KBM-7 (cell line): ENCODE measurements at places on chromosomes 5 and 9.

GRCh38 chr9:96758845-96759673 lies 18.8 kb downstream of the ZNF510 start:
- no peak for DNase-seq

GRCh38 chr5:87121304-87122150 lies 146.2 kb upstream of the RASA1 start:
- peak; percentile 49 for DNase-seq

GRCh38 chr5:134592141-134592746 lies 40.4 kb downstream of the SAR1B start:
- DNase-seq = no peak

DNA sequence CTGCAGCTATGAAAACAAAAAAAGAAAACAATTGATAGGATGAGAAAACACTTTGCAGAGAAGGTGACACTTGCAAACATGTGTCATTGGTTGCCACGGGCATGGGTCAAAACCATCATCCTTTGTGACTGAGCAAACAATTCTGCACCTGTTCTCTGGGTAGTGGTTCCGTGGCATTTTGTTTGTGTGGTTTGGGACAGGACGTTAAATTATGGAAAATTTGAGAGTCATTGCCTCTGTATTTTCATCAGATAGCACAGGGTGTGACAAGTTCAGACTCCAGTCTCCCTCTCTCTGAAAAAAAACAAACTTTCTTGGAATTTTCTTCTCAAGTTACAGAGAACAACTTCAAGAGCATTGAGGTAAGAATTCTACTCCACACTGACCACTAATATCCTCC lies 113.4 kb upstream of the HMHB1 start:
- no peak for DNase-seq

- DNase-seq = no peak
Measured at GRCh38 chr9:75161116-75161857, 73.0 kb downstream of the OSTF1 start.

- DNase-seq = no peak
Measured at GRCh38 chr9:87701931-87702421, 23.9 kb upstream of the CTSL start.

- no peak for DNase-seq
Measured at GRCh38 chr5:176371621-176372539, 6.6 kb downstream of the ARL10 start.

GRCh38 chr9:97382099-97382718 lies 29.7 kb upstream of the TDRD7 start:
- DNase-seq = no peak

DNA sequence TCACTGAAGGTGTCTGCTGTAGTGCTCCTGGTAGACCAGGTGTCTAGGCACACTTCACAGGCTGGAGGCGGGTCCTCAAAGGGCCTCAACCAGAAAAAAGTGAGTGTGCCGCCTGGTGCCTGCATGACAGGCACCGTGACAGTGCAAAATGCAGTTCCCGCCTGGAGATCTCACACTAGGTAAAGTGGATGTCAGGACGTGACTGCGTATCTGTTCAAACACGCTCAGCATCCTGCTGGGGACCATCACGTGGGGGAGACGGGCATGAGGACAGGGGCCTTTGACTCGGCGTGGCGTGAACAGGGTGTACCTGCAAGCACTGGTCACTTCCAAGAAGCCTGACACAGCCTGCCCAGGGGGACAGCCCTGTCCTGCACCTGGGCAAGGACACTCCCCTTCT lies 32.3 kb upstream of the NTNG2 start:
- no peak for DNase-seq

DNA sequence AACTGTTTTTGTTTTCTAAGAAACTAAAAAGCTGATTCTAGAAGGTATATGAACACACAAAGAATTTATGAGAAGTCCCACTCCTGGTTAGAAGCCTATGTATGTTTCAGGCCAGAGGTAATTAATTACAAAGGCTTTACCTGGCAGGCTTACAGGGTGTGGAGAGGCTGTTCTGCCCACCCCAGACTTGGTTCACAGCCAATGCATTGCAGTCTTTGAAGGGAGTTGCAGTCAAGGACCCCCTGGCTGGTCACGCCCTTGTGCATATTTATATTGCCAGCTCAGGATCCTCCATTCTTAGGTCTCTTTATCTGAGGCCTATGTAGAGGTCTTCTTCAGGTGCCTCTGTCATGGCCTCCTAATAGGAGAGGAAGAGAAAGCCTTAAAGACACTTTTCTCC lies 13.6 kb upstream of the PRSS3 start:
- no peak for DNase-seq

DNA sequence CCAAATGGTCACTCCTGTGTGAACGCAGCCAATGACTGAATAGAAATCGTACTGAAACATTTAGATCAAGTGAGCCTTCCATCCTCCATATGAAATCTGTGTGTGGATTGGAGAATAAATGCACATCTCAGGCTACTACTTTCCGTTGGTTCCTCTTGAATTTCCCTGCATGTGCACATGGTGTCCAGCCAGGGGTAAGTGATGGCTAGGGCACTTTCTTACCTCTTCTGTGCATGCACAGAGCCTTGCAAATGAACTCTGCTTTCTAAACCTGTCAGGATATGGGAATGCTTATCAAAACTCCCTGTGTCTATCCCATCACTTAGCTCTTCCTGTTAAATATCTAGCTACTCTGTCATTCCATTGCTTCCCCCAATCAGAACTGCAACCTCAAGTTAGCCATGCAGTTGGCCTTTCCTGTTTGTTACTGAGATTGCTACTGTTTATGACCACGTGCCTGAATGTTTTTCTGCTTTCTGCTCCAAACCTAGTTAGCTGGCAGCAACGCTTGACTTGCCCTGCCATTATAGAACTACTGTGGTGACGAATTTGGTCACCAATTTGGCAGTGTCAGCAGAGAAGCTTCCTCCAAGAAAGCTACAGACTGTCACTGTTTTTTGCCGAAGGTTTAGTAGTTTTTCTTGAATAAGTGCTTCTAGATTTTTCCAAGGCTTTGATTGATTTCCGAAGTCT lies 661.6 kb downstream of the LRRC70 start:
- DNase-seq = no peak

GRCh38 chr5:107155707-107156106 lies 515.0 kb downstream of the EFNA5 start:
- no peak for DNase-seq

DNA sequence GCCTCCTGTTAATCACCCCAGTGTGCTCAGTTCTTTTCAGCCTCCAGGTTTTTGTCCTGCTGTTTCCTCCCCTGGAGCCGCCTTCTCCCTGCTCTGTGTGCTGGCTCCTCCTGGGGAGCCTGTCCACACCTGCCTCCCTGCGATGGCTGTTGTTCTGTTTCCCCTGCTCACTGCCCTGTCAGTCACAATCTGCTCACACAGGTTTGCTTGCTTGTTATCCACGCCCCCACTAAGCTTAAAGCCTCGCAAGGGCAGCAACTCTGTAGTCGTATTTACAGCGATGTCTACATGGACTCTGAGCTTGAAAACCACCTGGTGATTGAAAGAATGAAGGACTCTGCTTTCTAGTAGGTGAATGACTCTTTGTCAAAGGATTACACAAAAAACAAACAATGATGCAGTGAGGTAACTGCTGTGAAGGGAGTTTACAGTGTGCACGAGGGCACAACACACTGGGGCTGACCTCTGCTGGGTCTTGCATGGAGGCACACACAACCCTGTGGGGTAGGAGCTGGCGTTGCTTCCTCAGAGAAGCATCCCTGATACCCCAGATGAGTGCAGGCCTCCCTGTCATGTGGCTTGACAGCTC lies 39.6 kb upstream of the TEX48 start:
- DNase-seq = no peak

- DNase-seq = no peak
Measured at GRCh38 chr9:89173072-89173471, 5.5 kb downstream of the SHC3 start.

GRCh38 chr5:59187857-59188256 lies 605.0 kb downstream of the RAB3C start:
- no peak for DNase-seq

GRCh38 chr9:113465599-113466140 lies 2.1 kb downstream of the RGS3 start:
- no peak for DNase-seq

DNA sequence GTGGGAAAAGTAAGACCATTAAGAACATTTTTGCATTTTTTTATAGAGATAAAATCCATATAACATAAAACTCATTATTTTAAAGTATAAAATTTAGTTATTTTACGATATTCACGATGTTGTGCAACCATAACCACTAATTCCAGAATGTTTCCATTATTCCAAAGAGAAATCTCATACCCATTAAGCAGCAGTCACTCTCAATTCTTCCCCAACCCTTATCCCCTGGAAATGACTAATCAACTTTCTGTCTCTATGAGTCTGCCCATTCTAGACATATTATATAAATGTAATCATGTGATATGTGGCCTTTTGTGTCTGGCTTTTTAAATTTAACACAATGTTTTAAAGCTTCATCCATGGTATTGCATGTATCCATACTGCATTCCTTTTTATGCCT lies 115.6 kb upstream of the ADAMTSL1 start:
- DNase-seq = no peak

DNA sequence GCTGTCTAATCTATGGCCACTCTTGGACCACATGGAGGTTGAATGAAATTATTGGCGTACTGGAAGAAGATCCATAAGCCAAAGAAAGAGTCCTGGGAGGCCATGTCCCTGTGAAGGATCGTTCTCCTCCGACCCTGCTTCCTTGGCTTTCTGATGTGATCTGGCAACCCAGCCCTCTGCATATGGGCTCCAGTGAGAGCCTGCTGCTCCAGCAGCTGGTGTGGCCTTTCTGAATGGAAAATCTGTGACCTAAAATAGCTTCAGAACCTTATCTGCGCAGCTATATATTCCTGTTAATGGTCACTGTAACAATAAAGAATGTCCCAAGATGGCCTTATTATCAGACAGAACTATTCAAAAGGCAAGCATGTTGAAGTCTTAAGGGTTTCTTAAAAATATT lies 40.2 kb upstream of the PHF2 start:
- no peak for DNase-seq

- DNase-seq = no peak
Measured at GRCh38 chr5:134127988-134128647, 13.6 kb downstream of the TCF7 start.

- DNase-seq = no peak
Measured at GRCh38 chr9:70259512-70259802, 679 bp downstream of the SMC5 start.

DNA sequence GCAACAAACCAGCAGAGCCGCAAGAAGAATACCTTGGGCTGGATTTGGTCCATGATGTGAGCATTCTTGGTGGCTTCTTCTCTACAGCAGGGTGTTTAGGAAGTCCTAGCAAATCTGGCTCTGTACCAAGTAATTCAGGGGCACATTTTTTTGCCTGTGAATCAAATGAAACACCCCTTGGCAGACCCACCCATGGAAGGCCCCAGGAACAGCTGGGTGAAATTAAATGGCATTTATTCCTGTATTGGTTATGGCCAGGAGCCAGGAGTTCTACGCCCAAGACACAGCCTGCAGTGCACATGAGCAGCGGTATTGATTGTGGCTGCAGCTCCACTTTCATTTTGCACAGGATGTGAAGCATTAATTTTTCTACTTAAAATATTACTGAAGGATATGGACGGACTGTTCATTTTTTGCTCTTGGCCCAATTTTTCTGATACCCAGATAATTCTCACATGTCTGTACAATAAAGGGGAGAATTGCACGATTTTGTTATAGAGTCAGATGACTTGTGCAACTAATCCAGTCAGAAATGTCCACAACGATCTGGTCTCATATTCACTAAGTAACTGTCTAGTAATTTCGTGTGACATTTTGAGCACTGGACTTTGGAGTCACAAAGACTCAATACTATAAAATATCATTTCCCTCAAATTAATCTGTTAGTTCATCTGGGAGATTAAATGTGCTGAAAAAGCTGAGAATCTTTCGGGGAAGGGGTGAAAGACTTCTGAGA lies 120.7 kb upstream of the APC start:
- no peak for DNase-seq

GRCh38 chr5:40653221-40654022 lies 26.3 kb upstream of the PTGER4 start:
- DNase-seq = peak; percentile 38

DNA sequence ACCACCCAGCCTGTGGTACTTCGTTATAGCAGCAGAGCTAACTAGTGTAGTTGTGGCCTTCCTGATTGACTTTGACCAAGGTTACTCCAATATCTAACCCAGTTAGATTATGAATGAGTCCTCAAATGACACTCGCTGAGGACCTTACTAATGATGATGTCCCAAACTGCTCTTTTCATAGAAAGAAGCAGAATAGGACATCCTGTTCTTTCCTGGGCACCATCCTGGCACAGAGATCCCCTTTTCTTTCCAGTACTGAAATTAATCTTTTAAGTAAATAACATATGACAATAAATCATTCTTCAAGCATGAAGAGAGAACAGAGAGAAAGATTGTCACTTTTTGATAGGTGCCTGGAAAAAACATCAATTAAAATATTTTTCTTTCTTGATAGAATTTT lies 26.7 kb upstream of the SPINK14 start:
- no peak for DNase-seq

- no peak for DNase-seq
Measured at GRCh38 chr9:78788101-78788500, 491.2 kb downstream of the PSAT1 start.

DNA sequence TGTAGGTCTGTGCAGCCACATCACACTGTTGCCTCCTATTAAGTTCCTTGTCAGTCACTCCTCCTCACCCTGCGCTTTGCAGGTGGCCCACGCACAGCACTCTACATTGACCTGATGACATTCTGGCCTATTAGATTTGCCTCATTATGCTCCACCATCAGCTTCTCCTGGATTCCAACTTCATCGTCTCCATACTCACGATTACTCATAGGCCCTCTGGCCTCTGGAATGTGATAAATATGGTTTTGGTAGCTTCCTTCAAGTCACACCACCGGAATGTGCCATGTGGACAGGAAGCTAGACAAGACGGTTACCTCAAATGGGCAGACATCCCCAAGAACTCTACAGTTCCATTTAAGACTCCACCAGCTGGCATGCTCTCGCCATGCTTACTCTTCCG lies 158.0 kb upstream of the LHFPL2 start:
- no peak for DNase-seq

- DNase-seq = no peak
Measured at GRCh38 chr5:37936091-37936490, 96.2 kb upstream of the GDNF start.

GRCh38 chr5:159034083-159034824 lies 65.5 kb downstream of the EBF1 start:
- DNase-seq = no peak

DNA sequence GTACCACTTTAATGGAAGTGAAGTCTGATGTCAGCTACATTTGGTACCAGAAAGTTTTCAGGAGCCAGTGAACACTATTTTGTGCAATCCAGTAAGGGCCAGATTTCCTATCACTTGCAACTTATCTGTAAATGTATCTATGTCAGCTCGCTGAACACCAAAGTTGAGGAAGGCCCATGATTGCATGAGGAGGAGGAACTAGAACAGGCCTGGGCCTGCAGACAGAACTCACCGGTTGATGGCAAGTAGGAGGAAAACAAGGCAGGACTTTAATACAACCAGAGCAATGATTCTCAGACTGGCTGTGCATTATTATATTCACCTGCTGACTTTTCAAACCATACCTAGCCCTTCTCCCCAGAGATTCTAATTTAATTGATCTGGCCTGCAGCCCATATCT lies 540.2 kb downstream of the CETN3 start:
- no peak for DNase-seq
